Activated naive CD4-positive, alpha-beta T cell treated with anti-CD3 and anti-CD28 coated beads for 36 hours (primary cell): ENCODE measurements at places on chromosomes 3 and 15. TPM values are rescaled to one million over a fixed set of nuclear protein-coding genes. Genes with fewer than 3 reads are reported as not detected.

GRCh38 chr15:78390826-78391225 is 47.2 kb upstream of the IREB2 start:
- DNase-seq: no peak
- H3K4me3 ChIP-seq: no peak overlapping the region
- no peaks in the 10 kb centered on the region for H3K36me3 ChIP-seq
- peaks cover 4% of the 10 kb centered on the region for H3K27me3 ChIP-seq

DNA sequence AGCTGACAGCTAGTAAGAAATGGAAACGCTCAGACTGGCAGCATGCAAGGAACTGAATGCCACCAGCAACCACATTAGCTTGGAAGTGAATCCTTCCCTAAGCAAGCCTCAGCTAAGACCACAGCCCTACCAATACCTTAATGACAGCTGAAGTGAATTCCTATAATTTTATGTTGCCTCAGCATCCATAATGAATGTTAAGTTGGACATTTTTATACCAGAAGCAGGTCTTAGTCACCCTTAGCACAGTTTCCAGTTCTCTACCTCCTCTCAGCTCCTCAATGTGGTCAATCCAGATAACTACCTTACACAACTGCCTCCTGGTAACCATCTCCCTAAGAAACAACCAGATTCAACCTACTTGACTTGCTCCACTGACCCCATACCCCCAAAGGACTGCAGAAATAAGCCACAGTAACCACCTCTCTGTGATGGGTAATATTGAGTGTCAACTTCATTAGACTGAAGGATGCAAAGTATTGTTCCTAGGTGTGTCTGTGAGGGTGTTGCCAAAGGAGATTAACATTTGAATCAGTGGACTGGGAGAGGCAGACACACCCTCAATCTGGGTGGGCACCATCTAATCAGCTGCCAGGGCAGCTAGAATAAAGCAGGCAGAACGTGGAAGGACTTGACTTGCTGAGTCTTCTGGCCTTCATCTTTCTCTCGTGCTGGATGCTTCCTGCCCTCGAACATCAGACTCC is 33.5 kb downstream of the NEDD4 start:
- H3K27me3 ChIP-seq: no peaks in the 10 kb centered on the region
- H3K4me3 ChIP-seq: no peak overlapping the region
- H3K27ac ChIP-seq: no peak overlapping the region
- H3K36me3 ChIP-seq: no peaks in the 10 kb centered on the region

The MFGE8 gene
- total RNA-seq: 28.2 TPM

DNA sequence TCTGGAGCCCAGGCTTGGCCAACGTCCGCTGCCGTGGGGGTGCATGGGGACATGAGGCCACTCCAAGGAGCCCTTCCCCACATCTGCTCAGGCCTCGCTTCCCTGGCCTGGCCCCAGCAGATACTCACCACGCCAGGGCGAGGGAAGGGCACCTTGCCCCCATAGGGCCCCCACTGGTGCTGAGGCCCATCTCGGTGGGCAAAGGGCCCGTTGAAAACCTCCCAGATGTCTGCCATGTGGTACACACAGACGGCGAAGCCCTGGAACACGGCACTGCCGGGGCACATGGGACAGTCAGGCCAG is 4.7 kb downstream of the SEMA3G start:
- no peaks in the 10 kb centered on the region for H3K4me1 ChIP-seq
- no peaks in the 10 kb centered on the region for H3K27me3 ChIP-seq
- no peaks in the 10 kb centered on the region for H3K36me3 ChIP-seq
- H3K4me3 ChIP-seq: no peak overlapping the region

DNA sequence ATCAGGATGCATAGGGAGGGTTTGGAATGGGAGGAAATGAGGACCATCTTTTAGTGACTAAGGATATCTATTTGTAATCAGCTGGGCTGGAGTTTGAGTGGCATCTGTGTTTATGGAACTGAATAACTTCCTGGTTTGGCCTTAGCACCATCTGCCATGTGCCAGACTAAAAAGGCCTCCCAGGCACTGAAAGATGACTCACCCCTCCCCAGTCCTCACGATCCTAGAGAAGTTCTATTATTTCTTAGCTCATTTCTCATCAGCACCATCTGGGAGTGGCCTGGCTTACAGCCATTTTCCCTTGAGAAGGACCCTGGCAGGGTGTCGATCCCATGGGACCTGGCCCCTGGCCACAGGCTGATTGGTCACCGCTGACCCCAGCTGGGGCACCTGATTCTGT is 23.9 kb upstream of the CTXND1 start:
- H3K36me3 ChIP-seq: no peaks in the 10 kb centered on the region
- H3K4me1 ChIP-seq: no peaks in the 10 kb centered on the region
- H3K4me3 ChIP-seq: no peak overlapping the region
- DNase-seq: no peak
- peaks cover 9% of the 10 kb centered on the region for H3K27me3 ChIP-seq
- H3K27ac ChIP-seq: no peak overlapping the region

- no peaks in the 10 kb centered on the region for H3K36me3 ChIP-seq
- no peak for DNase-seq
- no peaks in the 10 kb centered on the region for H3K4me1 ChIP-seq
Measured at GRCh38 chr15:61076598-61077170, 152.4 kb downstream of the RORA start.

The GOLGA6L7 gene
- total RNA-seq: not detected

The ARNT2 gene
- not detected for total RNA-seq

The LCMT2 gene
- 4.3 TPM for total RNA-seq

The CCR8 gene
- total RNA-seq: not detected

DNA sequence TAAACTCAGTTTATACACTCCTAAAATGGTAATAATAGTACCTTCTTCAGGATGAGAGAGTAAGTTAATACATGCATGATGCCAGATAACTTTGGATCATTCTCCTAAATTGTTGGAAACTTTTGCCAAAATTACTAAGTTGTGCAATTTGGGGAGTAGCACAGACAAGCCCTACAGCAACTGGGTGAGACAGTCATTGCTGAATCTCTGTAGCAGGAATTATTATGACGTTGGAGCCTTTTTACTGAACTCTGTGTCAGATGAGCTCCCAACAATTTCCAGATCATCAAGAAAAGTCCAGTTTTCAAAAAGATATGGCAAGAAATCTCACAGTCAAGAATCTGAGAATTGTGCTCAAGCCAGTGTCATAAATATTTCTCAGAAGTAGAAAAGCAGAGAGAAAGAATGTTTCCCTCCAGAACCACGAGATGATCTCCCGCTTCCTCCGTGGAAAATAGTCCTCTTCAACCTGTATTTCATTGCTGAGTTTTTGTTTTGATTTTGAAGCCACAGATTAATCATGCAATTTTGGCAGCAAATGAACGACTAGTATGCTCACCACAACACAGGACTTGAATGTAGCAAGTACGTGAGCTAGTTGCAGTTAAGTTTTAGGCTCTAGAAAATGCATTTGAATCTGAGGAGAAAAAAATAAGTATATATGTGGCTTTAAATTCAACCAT is 485.4 kb downstream of the CNTN6 start:
- no peaks in the 10 kb centered on the region for H3K27me3 ChIP-seq
- no peaks in the 10 kb centered on the region for H3K36me3 ChIP-seq
- no peak overlapping the region for H3K4me3 ChIP-seq
- no peak overlapping the region for H3K27ac ChIP-seq

The TLR9 gene
- total RNA-seq: 0.89 TPM

DNA sequence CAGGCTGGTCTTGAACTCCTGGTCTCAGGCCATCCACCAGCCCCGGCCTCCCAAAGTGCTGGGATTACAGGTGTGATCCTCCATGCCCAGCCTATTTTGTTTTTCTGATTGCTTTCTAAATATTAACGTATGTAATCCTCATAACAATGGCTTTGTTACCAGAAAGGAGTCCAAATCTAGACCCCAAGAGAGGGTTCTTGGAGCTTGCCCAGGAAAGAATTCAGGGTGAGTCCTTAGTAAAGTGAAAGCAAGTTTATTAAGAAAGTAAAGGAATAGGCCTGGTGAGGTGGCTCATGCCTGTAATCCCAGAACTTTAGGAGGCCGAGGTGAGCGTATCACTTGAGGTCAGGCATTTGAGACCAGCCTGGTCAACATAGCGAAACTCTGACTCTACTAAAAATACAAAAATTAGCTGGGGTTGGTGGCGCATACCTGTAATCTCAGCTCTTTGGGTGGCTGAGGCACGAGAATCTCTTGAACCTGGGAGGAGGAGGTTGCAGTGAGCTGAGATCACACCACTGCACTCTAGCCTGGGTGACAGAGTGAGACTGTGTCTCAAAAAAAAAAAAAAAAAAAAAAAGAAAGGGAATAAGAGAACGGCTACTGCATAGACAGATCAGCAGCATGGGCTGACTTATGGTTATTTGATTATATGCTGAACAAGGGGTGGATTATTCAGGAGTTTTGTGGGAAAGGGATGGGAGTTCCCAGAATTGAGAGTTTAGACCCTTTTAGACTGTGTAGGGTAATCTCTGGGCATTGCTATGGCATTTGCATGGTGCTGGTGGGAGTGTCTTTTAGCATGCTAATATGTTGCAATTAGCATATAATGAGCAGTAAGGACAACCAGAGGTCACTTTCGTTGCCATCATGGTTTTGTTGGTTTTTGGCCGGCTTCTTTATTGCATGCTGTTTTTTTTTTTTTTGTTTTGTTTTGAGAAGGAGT is 36.1 kb downstream of the TYRO3 start:
- H3K27me3 ChIP-seq: peaks cover 2% of the 10 kb centered on the region
- no peaks in the 10 kb centered on the region for H3K36me3 ChIP-seq
- no peak for DNase-seq
- no peaks in the 10 kb centered on the region for H3K4me1 ChIP-seq
- no peak overlapping the region for H3K4me3 ChIP-seq

The SPSB4 gene
- total RNA-seq: not detected

GRCh38 chr15:55685286-55685685 is 57.7 kb downstream of the PRTG start:
- H3K4me3 ChIP-seq: no peak overlapping the region
- no peaks in the 10 kb centered on the region for H3K36me3 ChIP-seq
- no peak overlapping the region for H3K27ac ChIP-seq
- no peak for DNase-seq
- H3K4me1 ChIP-seq: peaks cover 4% of the 10 kb centered on the region

DNA sequence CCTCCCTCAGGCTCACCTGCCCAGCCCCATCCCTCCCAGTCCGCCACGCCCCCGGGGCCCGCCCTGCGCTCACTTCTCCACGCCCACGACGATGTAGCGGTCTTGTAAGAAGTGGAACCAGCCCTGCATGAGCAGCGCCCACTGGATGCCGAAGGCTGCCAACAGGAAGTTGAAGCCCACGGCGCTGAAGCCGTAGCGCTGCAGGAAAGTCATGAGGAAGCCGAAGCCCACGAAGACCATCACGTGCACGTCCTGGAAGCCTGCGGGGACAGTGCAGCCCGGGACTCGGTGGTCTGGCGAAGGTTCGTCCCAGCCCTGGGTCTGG is 9.7 kb downstream of the RHCG start:
- no peak overlapping the region for H3K4me3 ChIP-seq
- H3K27ac ChIP-seq: no peak overlapping the region
- no peaks in the 10 kb centered on the region for H3K36me3 ChIP-seq
- DNase-seq: peak; percentile 38
- peaks cover 53% of the 10 kb centered on the region for H3K27me3 ChIP-seq

- H3K27me3 ChIP-seq: no peaks in the 10 kb centered on the region
- DNase-seq: peak; percentile 98
- H3K4me3 ChIP-seq: peak within 1 kb of the TSS; percentile 85
- H3K36me3 ChIP-seq: no peaks in the 10 kb centered on the region
Measured at GRCh38 chr15:41774062-41774881, at the start of gene MAPKBP1. Gene MAPKBP1, plus strand, starts transcription at chr15:41774484. Its CDS starts 792 bp downstream, at chr15:41775276.

The UQCC5 gene
- total RNA-seq: 13.1 TPM

GRCh38 chr15:101105059-101105891 is 146.6 kb downstream of the CHSY1 start:
- H3K27me3 ChIP-seq: no peaks in the 10 kb centered on the region
- no peaks in the 10 kb centered on the region for H3K4me1 ChIP-seq
- H3K4me3 ChIP-seq: no peak overlapping the region
- no peak for DNase-seq
- H3K27ac ChIP-seq: no peak overlapping the region

DNA sequence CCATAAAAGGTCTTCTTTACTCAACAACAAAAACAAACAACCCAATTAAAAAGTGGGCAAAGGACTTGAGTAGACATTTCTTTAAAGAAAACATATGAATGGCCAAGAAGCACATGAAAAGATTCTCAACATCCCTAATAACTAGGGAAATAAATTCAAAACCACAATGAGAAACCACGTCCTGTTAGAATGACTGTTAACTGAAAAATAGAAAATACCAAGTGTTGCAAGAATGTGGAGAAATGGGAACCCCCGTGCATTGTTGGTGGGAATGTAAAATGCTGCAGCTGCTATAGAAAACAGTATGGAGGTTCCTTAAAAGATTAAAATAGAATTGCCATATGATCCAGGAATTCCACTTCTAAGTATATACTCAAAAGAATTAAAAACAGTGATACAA is 34.8 kb downstream of the NMNAT3 start:
- H3K27ac ChIP-seq: no peak overlapping the region
- peaks cover 2% of the 10 kb centered on the region for H3K36me3 ChIP-seq
- no peak for DNase-seq
- H3K4me1 ChIP-seq: peaks cover 7% of the 10 kb centered on the region

DNA sequence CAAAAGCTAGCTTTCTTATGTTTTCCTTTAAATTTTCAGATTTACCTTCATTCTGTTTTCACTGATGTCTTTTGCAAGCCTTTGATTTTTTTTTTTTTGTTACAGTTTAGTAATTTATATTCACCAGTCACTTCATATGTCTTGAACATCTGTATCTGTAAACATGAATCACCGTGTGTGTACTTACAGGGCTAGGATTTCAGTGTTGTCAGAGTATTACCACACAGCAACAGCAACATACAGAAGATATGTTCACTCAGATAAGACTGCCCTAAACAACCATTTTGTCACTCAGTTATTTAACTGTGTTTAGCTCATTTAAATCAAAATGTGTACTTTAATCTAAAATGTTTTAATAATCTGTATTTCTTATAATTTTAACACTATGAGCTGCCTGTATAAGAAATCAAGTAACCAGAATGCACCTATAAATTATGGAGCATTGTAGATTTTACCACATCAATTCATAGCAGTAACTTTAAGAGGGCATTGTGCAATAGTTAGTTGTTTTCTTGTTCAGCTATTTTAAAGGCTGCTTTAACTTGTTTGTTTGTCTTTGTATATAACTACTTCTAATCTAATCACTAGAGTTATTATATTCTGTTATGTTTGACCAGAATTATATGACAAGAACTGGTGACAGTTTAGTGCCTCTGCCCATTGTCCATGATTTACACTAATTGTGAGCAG is 50.4 kb downstream of the GHSR start:
- H3K27me3 ChIP-seq: no peaks in the 10 kb centered on the region
- H3K4me3 ChIP-seq: no peak overlapping the region
- DNase-seq: no peak
- H3K36me3 ChIP-seq: peaks cover 38% of the 10 kb centered on the region

The TF gene
- 0.07 TPM for total RNA-seq
